ENCODE measurements at places on chromosomes 4 and X. TPM values are rescaled to one million over a fixed set of nuclear protein-coding genes. Genes with fewer than 3 reads are reported as not detected.

- H3K27ac ChIP-seq = no peak overlapping the region
- H3K4me1 ChIP-seq = no peaks in the 10 kb centered on the region
- no peaks in the 10 kb centered on the region for H3K27me3 ChIP-seq
- H3K36me3 ChIP-seq = no peaks in the 10 kb centered on the region
These were observed 27.9 kb downstream of the GRK4 start for GRCh38 chr4:2991243-2991642.

Gene EVC
- 0.76 TPM for polyA plus RNA-seq

DNA sequence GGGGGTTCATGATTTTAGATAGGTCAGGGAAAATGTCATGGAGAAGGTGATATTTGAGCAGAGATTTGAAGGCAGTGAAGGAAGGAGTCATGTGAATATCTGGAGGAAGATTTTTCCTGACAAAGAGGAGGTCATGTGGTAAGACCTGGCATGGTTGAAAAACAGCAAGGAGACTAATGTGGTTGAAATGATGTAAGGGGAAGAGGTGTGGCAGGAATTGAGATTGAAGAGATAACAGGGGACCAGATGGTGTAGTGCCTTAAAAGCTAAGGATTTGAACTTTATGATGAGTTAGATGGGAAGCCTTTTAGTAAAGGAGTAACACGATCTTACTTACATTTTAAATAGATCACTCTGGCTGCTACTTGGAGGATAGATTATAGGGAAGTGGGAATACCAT lies 210.9 kb downstream of the RTL9 start:
- no peaks in the 10 kb centered on the region for H3K4me1 ChIP-seq
- H3K27ac ChIP-seq = no peak overlapping the region
- no peaks in the 10 kb centered on the region for H3K27me3 ChIP-seq
- DNase-seq = no peak
- no peak overlapping the region for H3K4me3 ChIP-seq

GRCh38 chrX:16586377-16587112 lies 63.4 kb upstream of the S100G start:
- no peaks in the 10 kb centered on the region for H3K4me1 ChIP-seq
- no peak for DNase-seq
- no peak overlapping the region for H3K4me3 ChIP-seq
- no peaks in the 10 kb centered on the region for H3K27me3 ChIP-seq
- no peak overlapping the region for H3K27ac ChIP-seq

Gene CFAP47
- polyA plus RNA-seq = 0.01 TPM

Gene XAGE2
- not detected for polyA plus RNA-seq

- no peak for DNase-seq
- peaks cover 2% of the 10 kb centered on the region for H3K27me3 ChIP-seq
- H3K4me1 ChIP-seq = no peaks in the 10 kb centered on the region
- no peaks in the 10 kb centered on the region for H3K36me3 ChIP-seq
- H3K4me3 ChIP-seq = no peak overlapping the region
These were observed 587.1 kb upstream of the CPEB2 start for GRCh38 chr4:14415146-14415545.

Gene SETD7
- polyA plus RNA-seq = 22.6 TPM

- H3K4me3 ChIP-seq = no peak overlapping the region
- no peaks in the 10 kb centered on the region for H3K4me1 ChIP-seq
- no peak overlapping the region for H3K27ac ChIP-seq
These were observed 180.7 kb upstream of the SFRP2 start for GRCh38 chr4:153969542-153969941.

Gene AGA
- polyA plus RNA-seq = 34.6 TPM

GRCh38 chr4:72473434-72473900 lies 95.6 kb downstream of the ADAMTS3 start:
- no peak overlapping the region for H3K4me3 ChIP-seq
- H3K27ac ChIP-seq = no peak overlapping the region
- no peaks in the 10 kb centered on the region for H3K4me1 ChIP-seq
- no peak for DNase-seq
- H3K27me3 ChIP-seq = no peaks in the 10 kb centered on the region
- no peaks in the 10 kb centered on the region for H3K36me3 ChIP-seq

Gene APOO
- polyA plus RNA-seq = 12.1 TPM

Gene PPP1R2C
- not detected for polyA plus RNA-seq

GRCh38 chr4:84529169-84529751 lies 30.2 kb upstream of the NKX6-1 start:
- no peaks in the 10 kb centered on the region for H3K4me1 ChIP-seq
- no peak overlapping the region for H3K4me3 ChIP-seq
- DNase-seq = no peak
- H3K36me3 ChIP-seq = no peaks in the 10 kb centered on the region

DNA sequence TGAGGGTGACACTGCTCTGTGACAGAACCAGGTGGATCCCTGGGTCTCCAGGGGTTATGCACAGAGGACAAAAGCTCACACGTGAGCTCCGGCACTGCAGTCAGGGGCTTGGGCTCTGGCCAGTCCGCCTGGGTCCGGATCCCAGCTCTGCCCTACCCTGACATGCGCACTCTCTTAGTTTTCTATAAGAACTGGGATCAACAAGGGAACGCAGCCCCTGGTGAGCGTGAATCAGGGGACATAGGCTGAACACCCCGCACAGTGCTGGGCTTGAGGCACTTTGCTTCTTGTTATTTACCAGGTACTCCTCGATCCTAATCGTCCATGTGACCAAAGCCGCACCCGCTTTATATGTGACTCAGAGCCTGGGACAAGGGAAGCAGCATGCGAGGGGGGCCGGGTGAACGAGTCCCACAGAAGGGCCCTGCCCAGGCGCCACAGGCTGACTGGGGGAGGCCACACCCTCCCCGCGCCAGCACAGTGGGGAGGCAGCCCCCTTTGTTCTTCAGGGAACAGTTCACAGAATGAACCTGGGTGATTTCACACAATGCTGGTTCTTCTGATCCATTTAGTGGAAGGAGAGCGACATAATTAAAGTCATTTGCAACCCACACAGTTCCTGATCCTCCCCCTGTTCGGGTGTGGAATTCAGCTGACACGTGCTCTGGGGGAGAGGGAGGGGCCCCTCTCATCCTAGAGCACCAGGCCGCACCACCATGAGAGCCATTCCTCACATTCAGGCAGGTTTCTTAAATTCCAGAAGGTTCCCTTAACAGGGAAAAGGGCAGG lies 55.5 kb downstream of the WFS1 start:
- no peak overlapping the region for H3K4me3 ChIP-seq
- no peak overlapping the region for H3K27ac ChIP-seq
- no peaks in the 10 kb centered on the region for H3K4me1 ChIP-seq
- no peaks in the 10 kb centered on the region for H3K27me3 ChIP-seq

Gene TBC1D25
- 5.8 TPM for polyA plus RNA-seq

Gene COL4A5
- 1.0 TPM for polyA plus RNA-seq
